DMS79 (cell line): ENCODE measurements at places on chromosomes 7 and 10.
A peak's percentile ranks its signal among the peaks of the same experiment; 100 is the strongest.

GRCh38 chr10:5344746-5345145 is 20.0 kb upstream of the UCN3 start:
- no peak for DNase-seq

DNA sequence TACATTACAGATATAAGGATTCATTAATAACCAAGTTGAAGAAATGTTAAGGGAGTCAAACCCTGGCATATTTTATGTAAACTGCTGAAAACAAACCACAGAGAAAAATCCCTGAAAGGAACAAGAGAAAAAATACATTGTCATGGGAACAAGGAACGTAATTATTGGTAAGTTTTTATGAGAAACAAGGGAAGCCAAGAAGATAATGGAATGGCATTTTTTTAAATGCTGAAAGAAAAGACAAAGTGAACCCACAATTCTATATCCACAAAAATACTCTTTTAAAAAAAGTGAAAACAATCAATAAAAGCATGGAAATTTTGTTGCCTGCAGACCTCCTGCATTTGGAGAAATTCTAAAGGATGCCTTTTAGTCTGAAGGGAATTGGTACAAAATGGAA is 136.4 kb downstream of the CD36 start:
- no peak for DNase-seq

GRCh38 chr7:17054836-17055235 is 173.1 kb upstream of the AGR3 start:
- DNase-seq = no peak

DNA sequence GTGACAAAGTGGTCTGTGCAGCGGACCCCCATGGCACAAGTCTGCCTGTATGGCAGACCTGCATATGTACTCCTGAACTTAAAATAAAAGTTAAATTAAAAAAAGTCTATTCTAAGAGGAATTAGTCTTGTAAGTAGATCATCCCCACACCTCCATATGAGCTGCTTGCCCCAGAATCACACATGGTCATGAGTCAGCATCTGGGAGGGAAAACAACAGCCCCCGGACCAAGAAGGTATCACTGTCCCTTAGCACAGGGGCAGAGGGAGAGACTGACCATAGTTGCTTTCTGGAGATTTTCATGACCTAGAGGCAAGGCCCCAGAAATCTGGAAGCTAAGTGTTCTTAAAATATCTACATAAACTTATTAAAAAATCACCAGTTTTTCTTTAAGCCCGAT is 86.6 kb upstream of the PDK4 start:
- DNase-seq = no peak

GRCh38 chr10:88526501-88527105 is 56.5 kb downstream of the RNLS start:
- DNase-seq = no peak

DNA sequence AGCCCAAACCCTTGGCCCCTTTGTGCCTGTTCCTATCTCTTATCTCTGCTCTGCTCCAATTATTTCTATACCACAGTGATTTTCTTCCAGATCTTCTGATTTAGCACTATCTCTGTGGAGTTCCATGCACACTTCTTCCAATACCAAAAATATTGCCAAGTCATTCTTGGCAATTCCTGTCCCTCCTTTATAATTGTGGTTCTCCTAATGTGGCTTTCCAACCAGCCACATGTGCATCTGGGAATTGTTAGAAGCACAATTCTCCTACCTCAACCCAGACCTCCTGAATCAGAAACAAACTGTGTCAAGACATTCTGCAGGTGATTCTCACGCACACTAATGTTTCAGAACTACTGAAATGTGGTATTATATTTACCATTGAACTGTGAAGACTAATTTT is 447.8 kb upstream of the IGFBP3 start:
- no peak for DNase-seq

GRCh38 chr10:69994262-69994661 is 58.4 kb upstream of the MACROH2A2 start:
- DNase-seq = no peak

DNA sequence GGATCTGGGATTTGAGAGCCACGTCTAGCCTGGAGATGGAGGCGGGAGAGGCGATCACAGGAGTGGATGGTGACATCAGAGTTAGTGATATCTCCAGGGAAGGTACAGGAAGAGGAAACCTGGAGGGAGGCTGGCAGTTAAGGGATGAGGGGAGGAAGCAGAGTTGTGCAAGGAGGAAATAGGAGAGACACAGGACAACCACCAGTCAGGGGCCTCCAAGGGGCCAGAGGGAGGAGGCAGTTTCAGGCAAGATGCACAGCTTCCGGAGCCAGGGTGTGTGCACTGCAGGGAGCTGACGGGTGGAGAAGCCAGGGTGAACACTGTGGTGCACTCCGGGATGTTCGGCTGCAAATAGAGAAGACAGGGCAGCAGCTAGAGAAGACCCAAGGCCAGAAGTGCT is 141.2 kb downstream of the GLI3 start:
- DNase-seq = no peak

GRCh38 chr7:16431646-16432424 is 10.5 kb upstream of the CRPPA start:
- DNase-seq = no peak

DNA sequence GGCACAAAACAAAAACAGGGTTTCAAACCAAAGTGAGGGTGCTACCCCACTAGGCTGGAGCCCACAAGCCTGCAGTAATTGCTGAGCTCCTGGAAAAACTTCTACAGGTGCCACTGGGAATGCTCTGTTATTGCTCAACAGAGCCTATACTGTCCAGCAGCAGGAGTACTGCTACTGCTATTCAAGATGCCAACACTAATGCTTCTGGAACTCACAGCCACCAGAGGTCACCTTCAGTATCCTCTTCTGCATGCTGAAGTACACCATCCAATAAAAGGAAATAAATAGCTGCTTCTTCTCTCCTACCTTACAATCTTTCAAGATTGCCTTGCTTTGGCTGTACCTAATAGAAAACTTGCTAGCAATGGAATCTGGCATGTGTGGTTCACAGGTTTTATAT is 222.0 kb downstream of the LRRN3 start:
- no peak for DNase-seq

DNA sequence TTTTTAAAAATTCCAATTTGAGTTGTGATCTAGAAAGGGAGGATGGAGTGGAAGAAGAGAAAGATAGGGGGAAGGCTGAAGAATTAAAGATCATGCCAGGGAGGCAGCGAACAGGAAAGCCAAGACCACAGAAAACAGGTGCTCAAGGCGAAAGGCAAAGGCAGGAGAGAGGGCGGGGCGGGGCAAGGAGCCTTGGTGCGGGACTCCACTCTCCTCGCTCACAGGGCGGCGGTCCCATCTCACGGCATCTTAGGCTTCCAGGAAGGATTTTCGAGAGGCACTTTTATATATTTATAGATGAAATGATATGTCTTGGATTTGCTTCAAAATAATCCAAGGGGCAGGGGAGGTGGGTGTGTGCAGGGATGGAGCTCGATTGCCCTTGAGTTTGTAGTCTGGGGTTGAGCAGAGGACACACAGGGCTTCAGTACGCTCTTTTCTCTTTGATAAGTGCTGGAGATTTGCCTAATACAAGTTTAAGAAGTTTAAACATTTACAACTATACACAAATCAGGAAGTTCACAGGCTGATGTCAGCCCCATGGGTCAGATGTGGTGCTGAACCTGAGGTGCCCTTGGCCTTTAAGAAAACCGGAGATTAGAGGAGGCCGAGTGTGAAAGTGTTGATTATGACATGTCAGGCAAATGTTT is 161.1 kb downstream of the PRKAG2 start:
- DNase-seq = peak; percentile 57

- no peak for DNase-seq
Measured at GRCh38 chr7:47447621-47448349, 134.1 kb downstream of the TNS3 start.

GRCh38 chr7:22700559-22701002 is 26.4 kb upstream of the IL6 start:
- no peak for DNase-seq

- DNase-seq = peak; percentile 47
Measured at GRCh38 chr10:12556039-12556438, 206.7 kb downstream of the CAMK1D start.

DNA sequence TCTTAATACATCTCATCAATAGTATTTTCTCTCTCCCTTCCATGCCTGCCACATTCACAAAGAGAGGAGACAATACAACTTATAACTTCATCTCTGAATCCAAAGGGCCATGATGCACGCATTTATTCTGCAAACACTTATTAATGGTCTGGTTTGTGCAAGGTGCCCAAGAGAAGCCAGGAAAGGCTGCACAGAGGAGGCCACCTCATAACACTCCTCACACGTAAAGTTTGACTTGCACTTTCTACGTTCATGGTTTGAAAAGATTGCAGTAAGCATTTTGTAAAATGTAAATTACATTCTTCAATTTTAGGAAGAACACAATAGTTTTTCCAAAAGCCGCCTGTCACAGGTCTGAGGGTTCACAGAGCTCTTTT is 1.2 kb upstream of the PALS2 start:
- DNase-seq = no peak

DNA sequence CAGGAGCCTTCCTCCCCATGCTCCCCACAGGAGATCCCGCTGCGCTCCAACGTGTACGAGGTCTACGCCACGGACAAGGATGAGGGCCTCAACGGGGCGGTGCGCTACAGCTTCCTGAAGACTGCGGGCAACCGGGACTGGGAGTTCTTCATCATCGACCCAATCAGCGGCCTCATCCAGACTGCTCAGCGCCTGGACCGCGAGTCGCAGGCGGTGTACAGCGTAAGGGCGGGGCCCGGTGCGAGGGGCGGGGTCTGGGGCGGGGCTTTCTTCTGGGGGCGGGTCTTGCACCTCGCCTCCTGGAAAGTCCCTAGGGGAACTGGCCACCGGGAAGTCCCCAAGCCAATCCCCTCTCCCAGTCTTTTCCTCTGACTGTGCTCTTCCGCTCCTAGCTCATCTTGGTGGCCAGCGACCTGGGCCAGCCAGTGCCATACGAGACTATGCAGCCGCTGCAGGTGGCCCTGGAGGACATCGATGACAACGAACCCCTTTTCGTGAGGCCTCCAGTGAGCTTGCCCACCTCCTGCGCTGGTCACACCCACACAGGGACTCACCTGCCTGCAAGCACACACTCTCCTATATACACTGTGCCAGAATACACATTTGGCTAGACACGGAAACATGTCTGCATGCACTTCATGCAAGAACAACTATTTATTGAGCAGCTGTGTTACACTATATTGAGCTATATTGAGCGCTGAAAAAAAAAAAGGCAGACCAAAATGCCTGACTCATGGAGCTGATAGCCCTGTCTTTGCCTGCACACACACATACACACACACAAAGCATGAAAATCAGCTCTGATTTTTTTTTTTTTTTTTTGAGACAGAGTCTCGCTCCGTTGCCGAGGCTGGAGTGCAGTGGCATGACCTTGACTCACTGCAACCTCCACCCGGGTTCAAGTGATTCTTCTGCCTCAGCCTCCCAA is 32.7 kb upstream of the VSIR start:
- DNase-seq = no peak

DNA sequence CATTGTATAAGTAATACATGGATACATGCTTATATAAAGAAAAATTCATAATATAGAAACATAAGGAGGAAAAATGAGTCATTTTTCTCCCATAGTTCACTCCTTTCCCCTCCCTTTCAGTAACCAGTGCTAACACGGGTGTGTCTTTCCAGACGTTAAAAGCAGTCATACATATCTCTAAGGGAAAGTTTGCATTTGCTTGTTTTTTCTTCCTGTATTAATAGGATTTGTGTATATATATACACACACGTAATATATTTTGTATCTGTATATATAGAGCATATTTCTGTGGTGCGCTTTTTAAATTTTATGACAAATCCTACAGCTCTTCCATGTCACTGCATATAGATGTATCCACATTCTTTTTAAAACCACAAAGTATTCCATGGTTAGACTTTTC is 78.8 kb downstream of the RALA start:
- no peak for DNase-seq

DNA sequence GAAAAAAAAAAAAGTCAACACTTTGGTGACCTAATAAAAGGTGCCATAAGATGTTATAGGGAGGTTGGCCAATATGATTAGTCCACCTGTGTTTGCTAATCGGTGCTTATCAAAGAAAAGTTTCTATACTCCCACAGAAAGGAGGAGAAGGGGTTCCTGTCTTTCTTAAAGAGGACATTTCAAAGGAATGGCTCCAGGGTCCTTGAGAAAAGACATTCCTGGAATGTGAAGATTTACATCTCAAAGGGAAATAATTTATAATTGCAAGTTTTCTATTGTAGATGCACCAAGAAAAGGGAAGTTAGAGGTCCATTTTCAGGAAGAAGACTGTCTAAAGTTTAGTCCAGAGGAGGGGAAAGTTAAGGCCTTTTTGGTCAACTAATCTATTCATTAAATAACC is 715.3 kb downstream of the NXPH1 start:
- DNase-seq = no peak

- DNase-seq = no peak
Measured at GRCh38 chr7:77426052-77426404, 9.9 kb upstream of the GSAP start.

DNA sequence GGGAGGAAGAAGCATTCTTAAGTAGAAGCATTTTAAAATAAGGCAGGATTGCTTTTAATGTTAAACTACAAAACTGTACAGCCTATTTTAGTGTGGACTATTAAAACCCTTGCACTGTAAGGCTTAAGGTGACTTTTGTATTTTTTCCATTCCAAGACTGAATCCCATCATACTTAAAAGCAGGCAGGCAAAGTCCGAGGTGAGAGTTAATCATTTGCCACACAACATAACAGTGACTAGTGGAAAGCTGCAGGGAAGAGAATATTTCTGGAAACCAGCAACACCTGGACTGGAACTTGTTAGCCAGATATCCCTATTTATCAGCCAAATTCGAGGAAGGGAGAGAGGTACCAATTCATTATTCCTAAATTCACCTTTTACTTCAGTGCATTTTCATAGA is 3.5 kb downstream of the PRR15 start:
- no peak for DNase-seq

GRCh38 chr10:52807803-52808202 is 35.2 kb upstream of the MBL2 start:
- DNase-seq = no peak

DNA sequence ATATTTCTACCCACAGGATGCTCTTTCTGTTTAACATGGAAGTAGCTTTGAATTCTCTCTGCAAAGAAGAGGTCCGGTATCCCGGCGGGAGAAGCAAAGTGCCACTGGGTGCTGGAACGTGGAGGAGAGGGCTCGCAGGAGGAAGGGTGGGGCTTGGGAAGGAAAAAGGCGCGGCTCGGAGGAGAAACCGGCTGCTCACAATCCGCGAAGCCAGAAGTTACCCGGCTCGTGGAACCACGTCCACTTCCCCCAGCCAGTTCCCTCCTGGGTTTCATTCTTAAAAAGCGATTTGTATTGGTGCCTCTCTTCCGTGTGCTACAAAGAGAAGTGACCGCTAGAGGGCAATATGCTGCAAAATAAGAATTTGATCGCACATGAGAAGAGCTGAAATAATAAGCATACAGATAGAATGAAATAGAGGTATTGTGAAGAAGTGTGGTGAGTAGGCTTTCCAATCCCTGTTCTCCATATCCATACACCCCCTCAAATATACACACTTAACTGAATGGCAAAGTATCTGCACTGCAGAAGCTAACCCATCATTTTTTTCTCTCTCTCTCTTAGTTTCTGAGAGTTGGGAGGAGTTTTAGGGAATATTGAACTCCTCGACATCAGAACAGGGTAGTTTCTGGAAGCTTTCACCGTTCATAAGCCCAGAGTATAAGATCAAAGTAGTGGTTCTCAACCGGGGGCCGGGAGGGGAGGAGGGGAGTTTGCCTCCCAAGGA is 31.1 kb downstream of the TRIL start:
- DNase-seq = peak; percentile 46
